ENCODE measurements at places on chromosomes 11 and 22.

- no peak for DNase-seq
Observed at GRCh38 chr22:21761086-21761485, 25.5 kb upstream of the YPEL1 start.

DNA sequence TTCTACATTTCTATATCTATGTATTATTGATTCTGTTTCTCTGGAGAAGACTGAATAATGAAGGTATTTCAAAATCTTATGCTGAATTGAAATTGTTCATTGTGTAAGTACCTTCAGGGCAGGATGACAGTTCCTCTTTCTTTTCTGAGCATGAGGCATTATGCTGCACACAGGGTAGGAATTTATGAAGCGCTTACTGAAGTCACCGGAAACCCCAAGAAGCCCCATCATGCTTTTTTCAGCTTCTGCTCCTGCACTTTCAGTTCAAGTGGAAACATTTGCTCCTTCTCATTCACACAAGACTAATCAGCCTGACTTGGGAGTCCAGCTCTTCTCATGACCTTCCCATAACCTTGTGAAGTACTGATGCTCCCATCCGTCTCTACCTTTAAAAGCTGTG, 314.7 kb upstream of the SORL1-AS1 start:
- DNase-seq, result no peak

DNA sequence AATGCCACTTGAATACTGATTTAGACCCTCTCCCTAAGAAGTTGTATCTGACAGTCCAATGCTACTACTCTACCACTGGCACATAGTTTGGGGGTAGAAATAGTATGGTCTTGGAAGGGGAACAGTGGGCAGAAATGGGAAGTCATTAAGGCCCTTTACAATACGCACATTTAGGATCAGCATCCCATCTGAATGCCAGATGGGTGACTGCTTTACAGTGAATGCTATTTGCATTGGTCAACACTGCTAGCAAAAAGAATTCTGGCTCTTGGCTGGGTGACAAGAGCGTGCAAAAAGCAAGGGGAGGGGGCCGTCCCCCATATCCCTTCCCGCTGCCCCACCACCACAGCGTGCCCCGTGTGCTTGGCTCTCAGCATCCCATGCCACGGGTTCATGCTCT, 104.7 kb upstream of the BID start:
- no peak for DNase-seq

- DNase-seq, result no peak
Observed at GRCh38 chr11:34476849-34477248, 36.7 kb downstream of the ELF5 start.

DNA sequence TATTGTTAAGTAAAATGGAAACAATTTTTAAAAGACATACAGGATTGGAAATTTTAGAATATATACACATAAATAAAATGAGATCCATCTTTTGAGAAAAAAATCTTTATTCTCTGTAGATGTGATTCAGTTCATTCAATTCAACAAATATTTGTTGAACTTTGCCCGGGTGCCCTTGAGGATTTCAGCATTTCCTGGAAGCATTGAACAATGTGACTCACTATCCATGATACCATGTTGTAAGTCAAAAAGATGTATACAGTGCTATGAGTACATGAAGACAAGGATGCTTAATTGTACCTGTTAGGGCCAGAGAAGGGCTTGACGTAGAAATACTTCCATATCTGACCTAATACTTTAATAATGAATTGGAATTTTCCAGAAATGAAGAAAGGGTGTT, 353.7 kb downstream of the METTL15 start:
- no peak for DNase-seq

GRCh38 chr22:25827415-25827814, 85.4 kb downstream of the MYO18B start:
- no peak for DNase-seq

GRCh38 chr11:62153087-62153395, 29.2 kb downstream of the INCENP start:
- no peak for DNase-seq

DNA sequence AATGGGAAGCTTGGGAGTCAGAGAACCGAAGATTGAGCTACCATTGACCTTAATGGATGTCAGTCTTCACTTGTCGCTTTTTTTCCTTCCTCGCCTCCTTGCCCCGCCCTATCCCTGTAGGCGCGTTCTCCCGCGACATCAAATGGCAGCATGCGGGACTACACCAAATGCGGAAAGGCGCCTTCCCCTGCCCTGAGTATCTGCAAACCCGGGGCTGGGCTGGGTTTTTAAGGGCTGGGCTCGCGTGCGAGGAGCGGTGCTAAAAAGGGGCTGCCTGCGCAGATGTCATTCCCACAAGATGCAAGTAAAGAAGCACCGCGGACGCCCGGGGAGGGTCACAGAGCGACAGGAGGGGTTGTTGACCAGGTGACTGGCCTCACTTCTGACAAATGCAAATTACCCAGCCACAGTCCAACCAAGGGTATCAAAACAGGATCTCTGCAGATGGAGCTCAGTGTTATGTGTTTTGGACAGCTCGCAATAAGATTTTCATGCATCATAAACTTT, 4.7 kb upstream of the FAM111B start:
- peak; percentile 8 for DNase-seq

GRCh38 chr11:17415523-17416104, 27.2 kb upstream of the KCNJ11 start:
- no peak for DNase-seq

DNA sequence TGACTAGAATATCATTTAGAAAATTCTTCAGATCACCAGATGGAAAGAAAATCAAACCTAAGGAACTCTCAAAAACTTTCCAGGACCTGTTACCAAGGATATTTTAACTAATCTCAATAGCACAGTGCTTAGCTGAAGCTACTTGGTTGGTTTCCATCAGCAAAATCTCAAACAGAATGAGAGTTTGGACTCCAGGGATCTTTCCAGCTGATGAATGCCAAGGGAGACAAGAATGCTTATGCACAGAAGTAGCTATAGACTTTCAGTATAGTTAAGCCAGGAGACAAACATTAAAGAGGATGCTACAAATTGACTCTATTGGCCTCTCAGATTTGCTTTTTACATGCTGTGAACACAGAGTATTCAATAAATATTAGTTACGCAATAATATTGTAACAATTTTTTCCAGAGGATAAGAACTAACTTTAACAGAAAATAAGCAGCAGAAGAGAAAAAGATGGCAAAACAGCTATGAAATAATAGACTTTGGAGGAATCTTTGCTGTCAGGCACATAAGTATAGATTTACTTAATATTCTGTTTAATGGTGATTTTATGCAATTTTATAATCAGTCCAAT, 331.4 kb downstream of the DLG2 start:
- DNase-seq, result no peak

DNA sequence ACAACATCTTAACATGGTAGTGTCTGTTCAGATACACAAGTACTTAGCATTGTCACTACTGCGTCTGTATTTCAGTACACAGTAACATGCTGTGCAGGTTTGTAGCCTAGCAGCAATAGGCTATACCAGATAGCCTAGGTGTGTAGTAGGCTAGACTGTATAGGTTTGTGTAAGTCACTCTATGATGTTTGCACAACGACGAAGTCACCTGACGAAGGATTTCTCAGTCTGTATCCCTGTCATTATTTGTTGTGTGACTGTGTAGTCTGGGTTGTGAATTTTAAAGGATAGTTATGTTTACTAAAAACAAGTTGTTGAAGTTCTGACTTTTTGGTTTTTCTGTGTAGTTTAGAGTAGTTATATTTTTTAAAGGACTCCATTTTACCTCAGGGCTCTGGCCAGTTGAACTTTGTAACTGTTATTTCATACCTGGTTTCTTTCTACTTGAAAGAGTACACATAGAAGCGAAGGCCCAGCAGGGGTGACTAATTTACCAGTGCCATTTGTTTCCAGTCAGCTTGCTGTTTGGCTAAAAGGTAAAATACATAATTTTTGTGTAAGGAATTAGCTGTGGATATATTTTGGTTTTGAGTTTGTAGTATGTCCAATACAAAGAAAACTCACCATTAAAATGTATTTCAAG, 72.3 kb downstream of the PPP6R3 start:
- no peak for DNase-seq

- DNase-seq, result no peak
Observed at GRCh38 chr11:45289369-45289768, 3.2 kb upstream of the SYT13 start.
